IMR-90 (cell line): ENCODE measurements at places on chromosomes 5 and 9. TPM values are rescaled to one million over a fixed set of nuclear protein-coding genes. Genes with fewer than 3 reads are reported as not detected.

DNA sequence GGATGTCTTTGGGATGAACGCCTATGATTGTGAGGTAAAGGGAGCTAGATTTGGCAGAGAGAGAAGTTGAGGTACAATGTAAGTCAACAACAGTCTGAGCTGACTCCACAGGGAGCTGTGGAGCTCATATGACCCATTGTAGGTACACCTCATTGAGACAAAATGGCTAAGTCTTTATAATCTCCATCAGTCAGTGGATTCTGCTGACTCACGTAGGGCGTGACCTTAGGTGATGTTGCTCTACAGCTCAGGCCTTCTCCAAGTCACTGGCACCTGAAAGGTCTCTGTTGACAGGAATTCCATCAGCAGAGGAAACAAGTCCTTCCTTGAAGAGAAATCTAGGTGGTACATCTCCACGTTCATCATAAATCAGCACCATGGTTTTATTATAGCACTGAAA lies 118.2 kb upstream of the PRR16 start:
- DNase-seq = no peak

The OR1J2 gene
- total RNA-seq = not detected in 2 replicates

GRCh38 chr9:14212697-14213420 lies 101.1 kb downstream of the NFIB start:
- no peak for DNase-seq

DNA sequence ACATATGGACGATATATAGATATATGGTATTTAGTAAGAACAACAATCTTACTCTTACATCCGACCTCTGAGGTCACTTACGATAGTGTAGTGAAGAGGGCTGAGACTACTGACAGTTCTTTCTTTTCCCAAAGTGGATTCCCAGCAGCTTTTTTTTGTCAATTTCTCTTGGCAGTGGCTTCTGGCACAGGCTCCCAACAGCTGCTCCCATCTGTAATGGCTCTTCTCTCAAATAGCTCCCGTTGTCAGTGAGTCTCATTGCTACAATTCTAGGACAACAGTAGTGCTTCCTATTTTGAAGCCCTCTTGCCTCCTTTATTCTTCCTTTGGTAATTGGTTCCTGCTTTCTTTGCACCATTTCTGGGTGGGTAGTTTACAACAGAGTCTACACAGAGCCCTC lies 68.4 kb downstream of the SLC25A46 start:
- peak; percentile 19 for DNase-seq

The HDAC3 gene
- total RNA-seq = 71.7 and 84.2 TPM in 2 replicates

The FGF18 gene
- total RNA-seq = under 0.01 TPM in 1 of 2 replicates, not detected in the other

GRCh38 chr9:122099271-122099869 lies 6.3 kb upstream of the TTLL11 start:
- DNase-seq = peak; percentile 74

DNA sequence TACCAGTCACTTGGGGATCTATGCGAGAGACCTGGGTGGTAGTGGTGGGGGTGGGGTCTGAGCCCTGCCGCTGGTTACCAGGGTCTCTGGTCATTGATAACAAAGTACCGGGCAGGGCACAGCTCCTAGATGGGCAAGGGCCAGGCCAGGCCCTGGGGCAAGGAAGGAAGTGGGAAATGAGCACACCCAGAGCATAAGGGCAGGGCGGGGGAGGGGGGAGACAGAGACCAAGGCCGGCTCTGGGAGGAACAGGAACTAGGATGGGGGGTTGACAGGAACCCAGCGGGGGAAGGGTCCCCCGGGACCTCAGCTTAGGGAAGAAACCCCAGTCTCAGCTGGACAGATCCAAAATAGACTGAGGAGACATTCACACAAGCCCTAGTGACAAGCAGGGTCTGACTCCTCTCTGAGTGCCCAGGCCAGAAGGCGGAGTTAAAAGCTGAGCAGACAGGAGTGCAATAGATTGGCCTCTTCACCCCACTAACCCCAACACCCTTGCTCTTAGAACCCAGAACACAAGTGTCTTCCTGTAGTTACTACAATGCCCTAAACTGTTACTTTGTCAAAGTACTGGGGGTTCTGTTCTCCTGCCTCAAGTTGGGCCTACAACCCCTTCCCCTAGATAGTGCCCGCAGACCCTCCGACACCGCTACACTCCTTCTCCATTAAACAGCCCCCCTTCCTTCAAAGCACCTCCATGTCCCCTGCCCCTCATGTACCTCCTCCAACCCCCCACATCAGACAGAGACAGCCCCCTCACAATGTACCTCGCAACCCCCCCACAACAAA lies 628 bp downstream of the ATOSB start:
- no peak for DNase-seq

- DNase-seq = no peak
These were observed 2.3 kb downstream of the VAV2 start for GRCh38 chr9:133989625-133990365.

DNA sequence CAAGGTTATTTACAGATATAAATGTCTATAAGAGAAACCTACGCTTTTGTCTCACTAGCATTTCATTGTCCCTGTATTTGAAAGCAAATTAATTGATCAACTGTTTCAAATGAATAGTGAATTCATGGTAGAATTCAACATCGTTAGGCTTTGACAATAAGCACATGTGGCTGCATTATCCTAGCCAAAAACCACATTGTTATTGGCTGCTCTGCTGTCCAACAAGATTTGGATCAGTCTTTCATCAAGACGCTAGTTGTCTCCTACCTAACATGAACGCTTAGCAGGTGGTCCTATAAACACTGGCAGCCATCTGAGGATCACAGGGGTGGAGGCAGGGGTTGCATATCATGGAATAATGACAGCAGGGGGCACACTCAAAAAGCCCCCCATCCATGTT lies 455.0 kb downstream of the CTNND2 start:
- no peak for DNase-seq

The PCDHA2 gene
- not detected in 2 replicates for total RNA-seq

The MED27 gene
- total RNA-seq = 51.9 and 63.4 TPM in 2 replicates

DNA sequence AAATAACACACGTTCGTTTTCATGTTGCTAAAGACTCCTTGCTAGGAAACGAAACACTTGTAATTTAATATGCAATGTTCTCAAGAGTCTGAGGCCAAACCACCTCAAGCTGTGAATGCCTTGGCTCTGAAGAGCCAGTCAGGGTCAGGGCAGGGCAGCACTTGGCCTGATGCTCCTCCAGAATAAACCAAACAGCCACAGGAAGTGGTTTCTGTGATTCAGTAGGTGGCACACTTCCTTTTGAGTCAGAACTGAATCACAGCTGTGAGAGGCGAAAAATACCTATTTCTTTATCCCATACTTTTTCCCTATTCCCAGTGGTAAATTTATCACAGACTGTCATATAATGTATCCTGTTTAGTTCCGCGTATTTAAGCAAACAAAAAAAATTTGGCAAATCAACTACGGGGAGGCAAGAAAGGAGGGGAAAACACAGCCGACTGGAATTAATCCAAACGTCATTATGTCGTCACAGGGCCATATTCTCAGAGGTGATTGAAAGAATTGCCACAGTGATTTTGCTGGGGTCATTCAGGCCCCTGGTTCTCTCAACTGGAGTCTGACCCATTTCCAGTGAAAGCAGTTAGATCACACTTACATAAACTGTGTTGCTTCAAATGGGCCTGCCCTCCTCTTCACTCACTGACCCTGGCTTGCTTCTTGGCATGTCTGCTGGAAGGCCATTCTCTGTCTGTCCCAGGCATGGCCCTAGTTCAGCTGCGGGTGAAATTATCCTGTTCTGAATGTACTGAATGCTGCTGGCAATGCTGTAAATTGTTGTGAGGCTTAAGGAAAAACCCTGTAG lies 71.2 kb downstream of the ARRDC3 start:
- DNase-seq = peak; percentile 99

DNA sequence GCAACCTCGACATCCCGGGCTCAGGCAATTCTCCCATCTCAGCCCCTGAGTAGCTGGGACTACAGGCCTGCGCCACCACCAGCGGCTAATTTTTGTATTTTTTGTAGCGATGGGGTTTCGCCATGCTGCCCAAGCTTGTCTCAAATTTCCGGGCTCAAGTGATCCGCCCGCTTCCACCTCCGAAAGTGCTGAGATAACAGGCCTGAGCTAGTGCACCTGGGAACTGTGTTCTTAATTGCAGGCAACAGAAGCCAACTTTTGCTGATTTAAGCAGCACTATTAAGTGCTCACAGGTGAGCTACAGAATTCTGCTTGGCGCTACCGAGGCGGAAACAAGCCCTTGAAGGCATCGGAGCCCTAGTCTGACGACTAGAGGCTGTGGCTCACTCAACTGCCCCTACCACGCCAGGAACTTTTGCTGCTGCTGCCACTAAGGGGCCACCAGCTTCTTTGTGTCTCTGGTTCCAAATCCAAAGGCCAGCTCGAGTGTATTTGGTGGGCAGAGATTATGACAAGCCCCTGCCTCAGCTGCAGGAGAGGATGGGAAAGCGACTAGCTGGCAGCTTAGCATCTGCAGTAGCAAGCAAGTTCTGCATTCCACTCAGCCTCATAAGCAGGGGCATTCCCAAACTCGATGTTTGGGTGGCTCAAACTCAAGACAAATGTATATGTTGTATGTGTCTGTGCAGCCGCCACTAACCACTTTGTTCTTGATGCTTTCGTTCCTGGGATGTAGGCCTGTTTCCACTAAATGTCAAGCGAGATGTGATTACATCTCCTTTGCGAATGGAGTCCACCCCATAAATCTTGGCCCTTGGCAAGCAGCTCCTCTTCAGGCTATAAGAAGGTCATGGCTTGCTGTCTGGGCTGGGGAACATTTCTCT lies 10.6 kb upstream of the HMCN2 start:
- no peak for DNase-seq
